ENCODE measurements at places on chromosomes 5 and 9.

DNA sequence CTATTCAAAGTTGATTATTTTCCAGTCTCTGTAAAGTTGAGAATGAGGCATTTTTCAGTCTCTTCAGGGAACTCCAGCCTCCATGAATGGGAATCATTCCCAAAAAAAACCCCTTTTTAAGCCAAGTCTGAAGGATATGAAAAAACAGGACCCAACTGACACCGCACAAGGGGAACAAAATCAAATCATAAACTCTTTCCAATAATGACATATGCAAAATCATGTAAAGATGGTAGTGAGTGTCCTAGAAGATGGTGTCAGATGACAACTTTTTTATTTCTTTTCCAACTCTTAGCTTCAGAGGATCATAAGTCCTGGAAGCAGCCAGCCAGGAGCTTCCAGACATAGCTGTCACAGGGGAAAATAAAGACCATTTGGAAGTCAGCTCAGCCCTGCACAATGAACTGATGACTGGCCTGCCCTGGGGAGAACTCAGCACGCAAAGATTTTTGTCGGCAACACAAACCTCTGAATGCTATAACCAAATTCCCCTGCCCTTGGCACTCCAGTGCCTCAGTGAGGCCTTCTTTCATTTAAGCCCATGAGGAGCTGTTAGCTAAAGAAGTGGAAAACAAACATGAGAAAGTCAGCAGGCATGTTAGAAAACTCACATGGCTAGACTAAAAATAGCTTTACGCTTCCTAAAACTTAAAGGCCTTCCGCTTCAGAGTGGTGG lies 85.4 kb downstream of the SLC1A3 start:
- DNase-seq, result peak; percentile 25

DNA sequence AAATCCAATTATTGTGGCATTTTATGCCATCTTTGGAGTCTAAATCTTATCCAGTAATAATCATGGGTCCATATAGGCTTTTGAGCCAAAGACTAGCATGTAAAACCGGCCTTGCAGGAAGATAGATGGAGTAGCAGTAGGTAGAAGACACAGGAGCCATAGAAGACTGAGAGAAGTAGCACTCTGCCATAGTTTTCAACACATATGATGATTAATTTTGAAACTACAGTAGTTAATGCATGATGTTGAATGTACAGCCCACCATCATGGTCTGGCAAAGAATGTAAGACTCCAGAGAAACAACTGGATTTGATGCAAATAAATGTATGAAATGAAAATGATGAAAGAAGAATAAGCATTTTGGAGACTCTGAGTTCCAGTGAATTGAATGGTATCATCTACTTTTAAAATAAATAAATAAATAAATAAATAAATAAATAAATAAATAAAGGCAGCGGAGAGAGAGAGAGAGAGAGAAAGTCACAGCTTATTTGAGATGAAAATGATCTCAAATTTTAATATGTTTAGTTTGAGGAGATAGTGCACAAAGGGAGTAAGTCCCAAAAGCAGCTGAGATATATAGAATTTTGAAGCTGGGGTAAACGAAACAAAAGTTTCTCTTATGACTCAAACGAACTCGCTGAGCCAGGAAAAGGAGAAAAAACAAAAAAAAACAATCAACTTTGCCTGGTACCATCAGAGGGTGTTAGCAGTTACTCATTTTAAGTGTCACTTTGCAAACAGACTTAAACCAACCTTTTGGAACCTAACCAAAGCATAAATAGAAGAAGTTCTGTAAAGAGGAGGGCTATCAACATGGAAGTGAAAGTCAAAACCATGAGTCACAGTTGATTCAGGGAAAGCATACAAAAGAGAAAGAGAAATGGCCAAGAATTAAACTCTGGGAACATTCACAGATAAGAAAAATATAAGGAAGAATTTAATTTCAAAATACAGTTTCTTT lies 388.7 kb downstream of the CETN3 start:
- DNase-seq, result peak; percentile 82

DNA sequence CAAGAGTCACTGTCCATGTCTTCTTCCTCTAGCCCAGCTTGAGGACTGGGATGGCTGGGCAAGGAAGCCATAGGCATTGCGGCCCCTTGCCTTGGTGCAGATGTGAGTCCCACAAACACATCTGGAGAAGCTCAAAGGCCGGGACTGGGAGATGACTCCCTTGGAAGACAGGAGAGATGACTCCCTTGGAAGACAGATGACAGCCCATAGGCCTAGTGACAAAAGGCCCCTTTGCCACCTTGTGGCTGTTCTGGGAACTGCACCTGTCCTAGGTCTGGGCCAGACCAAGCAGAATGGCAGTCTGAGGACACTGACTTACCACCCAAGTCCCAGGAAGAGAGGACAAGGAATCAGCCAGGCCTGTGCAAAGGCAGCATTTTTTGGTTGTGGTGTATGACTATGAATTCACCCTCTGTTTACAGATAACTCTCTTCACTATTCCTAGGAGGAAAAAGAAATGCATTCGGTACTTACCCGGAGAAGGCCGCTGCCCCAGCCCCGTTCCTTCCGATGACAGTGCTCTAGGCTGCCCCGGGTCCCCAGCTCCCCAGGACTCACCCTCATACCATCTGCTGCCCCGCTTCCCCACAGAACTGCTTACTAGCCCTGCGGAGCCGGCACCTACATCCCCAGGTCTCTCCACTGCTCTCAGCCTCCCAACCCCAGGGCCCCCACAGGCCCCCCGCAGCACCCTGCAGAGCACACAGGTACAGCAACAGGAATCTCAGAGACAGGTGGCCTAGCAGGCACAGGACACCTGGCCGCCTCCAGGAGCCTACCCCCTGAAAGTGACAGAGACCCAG lies 30.8 kb downstream of the SKP1 start:
- peak; percentile 41 for DNase-seq

- no peak for DNase-seq
Measured at GRCh38 chr5:74243634-74244033, 396.9 kb downstream of the ENC1 start.

DNA sequence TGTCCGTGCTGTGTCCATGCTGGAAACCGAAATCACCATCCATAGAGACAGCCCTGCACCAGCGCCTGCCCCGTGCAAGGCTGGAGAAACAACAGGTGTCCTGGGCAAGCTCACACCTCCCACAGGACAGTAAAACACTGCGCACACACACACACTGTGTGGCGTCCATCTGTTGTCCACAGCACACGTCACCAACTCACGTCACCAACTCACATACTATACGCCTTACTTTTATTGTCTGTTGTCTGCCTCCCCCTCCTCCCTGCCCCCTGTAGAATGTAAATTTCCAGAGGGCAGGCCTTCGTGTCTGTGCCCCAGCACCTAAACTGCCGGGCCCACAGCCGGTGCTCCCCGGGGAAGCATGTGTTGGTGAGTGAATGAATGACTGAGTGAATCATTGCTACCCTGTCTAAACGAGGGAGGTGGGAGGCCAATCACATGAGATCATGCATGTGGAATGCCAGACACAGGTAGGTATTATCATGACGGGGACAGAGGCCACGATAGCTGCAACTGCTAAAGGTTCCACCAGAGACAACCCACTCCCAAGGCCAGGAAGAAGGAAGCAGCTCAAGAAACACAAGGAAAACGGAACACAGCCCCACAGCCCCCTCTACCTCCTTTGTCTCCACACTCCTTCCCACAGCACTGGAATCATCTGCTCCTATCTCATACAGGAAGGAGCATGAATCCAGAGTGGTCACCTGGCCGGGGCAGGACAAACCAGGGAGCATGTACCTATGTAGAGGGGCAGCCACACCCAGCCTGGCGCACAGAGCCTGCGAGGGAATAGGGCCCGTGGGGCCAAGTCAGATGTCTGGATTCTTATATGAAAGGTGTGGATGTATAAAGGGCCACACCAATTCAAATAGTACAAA lies 41.9 kb downstream of the STK10 start:
- no peak for DNase-seq

- no peak for DNase-seq
Measured at GRCh38 chr5:109250533-109251329, 159.0 kb downstream of the PJA2 start.

GRCh38 chr5:81315336-81315735 lies 13.9 kb downstream of the ZCCHC9 start:
- no peak for DNase-seq

DNA sequence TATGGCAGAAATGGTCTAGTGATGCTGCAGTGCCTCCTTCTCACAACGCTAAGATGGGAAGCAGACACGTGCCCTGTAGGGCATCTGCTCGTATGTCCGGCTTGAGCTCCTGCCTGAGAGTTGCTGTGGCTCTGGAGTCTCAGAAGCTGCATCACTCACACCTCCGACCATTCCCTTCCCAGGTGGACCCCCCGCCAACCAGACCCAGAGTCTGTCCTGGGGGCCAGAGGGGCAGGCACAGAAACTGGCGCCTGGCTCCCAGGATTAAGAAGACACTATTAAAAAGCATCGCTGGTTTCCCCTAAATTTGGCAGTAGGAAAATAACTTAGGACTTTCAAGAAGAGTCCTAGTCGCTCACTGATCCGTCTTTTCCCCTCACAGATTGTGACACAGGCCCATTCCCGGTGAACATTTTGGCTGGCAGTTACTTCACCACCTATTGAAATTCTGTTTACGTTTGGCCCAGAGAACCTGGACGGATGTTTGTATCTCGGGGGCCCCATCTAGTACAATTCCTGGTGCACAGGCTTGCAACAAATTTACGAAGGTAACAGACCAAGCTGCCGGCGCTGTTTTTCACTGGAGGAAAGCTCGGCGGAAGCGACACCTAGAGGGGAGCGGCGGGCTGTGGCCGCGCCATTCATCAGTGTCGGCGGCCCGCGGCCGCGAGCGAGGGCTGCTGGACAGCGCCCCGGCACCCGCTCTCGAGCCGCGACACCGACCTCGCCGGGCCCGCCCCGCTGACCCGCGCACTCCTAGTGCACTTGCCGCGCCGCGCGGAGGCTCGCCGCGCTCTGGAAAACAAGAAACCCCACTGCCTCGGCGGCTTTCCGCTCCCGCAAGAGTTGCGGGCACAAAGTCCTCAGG lies 1.6 kb downstream of the FSTL4 start:
- peak; percentile 21 for DNase-seq

DNA sequence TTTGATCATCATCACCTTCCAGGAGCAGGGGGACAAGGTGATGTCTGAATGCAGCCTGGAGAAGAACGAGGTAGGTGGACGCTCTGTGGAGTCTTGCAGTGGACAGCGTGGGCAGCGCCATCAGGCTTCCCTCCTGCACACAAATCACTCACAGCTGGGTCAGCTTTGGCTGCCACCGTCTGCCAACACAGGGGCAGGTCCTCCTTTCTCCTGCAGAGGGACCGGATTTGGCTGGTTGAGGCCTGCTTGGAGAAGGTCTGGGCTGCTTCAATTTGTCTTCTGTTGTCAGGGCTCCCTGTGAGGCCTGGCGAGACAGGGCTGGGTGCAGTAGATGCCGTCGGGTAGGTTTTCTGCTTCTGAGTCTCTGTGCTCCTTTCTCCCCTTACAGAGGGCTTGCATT lies 180.6 kb downstream of the CACNA1B start:
- no peak for DNase-seq

- DNase-seq, result no peak
Measured at GRCh38 chr5:148309746-148310145, 2.5 kb upstream of the SPINK7 start.

DNA sequence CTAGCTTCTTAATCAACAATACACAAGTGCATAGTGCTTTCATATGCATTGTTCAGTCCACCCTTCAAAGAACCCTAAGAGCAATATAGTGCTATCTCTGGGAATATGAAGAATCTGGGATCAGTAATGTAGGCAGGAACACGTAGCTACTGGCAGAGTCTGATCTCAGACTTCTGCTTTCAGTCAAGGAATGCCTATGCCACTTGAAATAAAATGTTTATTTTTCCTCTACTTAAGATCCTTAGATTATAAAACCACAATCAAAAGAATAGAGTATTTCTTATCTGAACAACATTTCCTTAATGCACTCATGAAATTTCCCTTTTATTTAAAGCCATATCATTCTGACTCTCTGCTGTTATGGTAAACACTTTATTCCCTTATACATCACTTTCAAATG lies 1407.8 kb upstream of the C9orf72 start:
- no peak for DNase-seq

DNA sequence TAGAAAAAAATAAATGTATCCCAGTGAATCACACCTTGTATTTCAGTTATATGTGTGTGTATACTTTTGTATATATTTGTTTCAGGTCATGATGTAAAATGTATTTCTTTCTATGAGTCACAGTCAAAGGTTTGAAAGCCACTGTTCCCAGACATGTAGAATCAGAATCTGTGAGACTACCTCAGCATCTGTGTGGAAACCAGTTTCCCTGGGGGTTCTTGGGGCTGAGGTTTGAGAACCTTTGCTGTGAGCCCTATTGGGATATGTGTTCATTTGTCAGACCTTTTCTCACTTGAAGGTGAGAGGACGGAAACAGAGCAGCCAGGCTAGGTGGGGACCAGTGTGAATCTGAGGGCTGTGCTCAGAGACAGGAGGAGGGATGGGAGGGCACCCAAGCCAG lies 78.7 kb upstream of the SAP30L start:
- DNase-seq, result no peak

DNA sequence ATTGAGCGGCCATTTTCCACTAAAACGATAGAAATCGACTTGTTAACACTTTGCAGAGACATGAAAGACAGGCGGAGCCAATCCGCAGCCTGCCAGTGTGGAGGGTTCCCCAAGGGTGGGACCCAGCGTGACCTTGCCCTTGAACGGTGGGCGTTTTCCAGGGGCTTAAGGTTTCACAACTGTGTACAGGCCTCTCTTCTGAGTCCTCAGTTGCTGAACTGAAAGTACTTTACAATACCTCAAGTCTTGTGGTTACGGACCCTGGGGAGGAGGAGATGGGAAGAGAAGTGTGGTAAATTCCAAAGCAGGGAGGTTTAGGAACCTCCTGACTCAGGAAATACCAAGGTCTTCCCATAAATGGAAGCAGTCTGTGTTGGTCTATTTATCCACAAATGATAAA lies 68.2 kb upstream of the CKMT2 start:
- DNase-seq, result no peak

DNA sequence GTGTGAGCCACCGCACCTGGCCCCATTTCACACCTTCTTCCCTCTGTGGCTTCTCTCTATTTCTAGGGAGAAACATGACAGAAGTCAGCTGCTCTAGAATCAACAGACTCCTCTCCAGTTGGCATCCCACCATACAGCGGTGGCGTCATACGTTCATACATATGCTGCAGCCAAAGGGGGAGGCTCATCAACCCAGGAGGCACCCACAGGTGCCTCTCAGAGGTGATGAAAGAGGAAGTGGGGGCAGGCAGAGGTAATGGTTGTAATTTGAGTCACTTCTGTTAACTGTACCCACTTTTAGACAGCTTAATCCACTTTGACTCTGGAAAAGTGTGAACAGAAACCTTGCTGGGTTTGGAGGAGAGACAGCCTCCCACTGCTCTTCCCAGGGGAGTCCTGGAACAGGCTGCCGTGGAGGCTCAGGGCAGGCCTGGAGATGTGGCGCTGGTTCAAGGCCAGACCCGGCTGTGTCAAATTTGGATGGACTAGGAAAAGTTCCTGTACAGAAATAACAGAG lies 47.3 kb upstream of the SUB1 start:
- DNase-seq, result no peak

DNA sequence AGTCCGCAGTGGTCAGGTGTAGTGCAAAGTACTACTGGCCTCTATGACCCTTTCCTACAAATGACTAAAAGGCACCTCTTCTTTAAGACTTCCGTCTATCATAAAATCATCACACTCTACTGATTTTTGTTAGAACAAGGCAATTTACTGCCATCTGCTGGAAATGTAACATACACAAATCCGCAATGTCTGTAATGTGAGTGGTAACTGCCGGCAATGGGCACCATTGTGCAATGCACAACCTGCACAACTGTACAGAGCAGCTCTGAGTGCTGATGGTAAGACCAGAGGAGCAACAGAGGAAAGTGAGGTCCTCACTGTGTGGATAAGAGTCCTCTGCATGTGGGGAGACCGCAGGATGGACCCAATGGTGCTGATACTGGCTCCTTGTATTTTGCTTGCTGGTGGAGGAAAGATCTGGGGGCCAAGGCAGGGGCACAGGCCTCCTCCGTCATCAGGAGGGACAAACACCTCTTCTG lies 103.7 kb downstream of the ATPSCKMT start:
- DNase-seq, result no peak

Data from inflammatory macrophage treated with lipopolysaccharide for 1 hour (primary cell).